ENCODE measurements at places on chromosomes 4 and X.

- DNase-seq = no peak
Measured at GRCh38 chr4:182538031-182538430, 294.8 kb downstream of the TENM3 start.

DNA sequence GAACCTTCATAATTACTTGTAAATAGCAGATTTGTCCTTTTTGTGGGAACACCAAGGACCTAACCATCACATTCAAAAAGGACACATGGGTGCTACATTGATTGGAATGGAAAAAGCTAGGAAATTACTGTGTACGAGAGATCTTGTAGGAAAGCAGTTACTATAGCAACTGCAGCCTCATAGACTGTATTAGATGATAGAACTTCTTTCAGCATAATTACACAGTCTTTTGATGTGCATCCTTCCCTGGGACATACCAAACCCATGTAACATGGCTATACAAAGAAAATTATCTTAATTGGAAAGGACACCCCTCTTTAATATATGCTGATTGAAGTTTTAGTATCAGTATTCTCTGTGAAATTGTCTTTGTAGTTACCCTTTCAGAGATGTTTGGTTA lies 130.7 kb upstream of the CTSO start:
- no peak for DNase-seq

GRCh38 chr4:24032371-24032989 lies 142.6 kb upstream of the PPARGC1A start:
- no peak for DNase-seq

DNA sequence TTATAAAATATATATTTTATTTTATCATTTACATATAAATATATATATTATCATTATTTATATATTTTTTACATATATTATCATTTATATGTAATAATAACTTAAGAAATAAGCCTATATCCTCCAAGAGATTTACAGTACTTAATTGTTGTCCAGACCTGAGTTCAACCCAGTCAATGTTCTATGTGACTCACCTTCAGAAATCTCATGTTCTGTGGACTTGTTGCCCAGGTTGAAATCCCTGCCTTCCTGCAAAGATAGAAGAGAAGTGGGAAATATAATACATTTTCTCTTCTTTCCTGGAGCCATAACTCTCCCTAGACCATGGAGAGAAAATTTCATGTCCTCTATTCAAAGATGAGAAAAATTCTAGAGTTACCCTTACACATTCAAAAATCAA lies 247.3 kb downstream of the PARM1 start:
- no peak for DNase-seq

GRCh38 chrX:85611926-85612325 lies 232.5 kb upstream of the POF1B start:
- DNase-seq = no peak

DNA sequence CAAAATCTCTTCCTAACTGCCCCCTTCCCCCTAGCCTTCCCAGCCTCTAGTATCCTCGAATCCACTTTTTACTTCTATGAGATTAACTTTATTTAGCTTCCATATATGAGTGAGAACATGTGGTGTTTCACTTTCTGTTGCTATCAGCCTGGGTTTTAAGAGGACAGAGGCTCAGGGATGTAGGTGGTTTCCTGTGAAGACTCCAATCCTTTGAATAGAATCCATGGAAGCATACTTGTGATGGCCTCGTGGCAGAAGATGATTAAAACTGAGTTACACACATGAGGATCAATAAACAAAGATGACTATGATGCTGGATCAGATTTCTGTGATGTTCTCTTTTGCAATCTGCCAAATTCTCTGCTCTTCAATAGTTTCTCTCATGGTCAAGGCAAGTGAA lies 29.8 kb downstream of the CD99L2 start:
- no peak for DNase-seq

- DNase-seq = no peak
Measured at GRCh38 chr4:73211968-73212367, 46.6 kb downstream of the ANKRD17 start.

GRCh38 chrX:112359906-112360305 lies 277.3 kb upstream of the TRPC5 start:
- no peak for DNase-seq

- DNase-seq = no peak
Measured at GRCh38 chr4:109389369-109390114, 44.1 kb upstream of the SEC24B start.

DNA sequence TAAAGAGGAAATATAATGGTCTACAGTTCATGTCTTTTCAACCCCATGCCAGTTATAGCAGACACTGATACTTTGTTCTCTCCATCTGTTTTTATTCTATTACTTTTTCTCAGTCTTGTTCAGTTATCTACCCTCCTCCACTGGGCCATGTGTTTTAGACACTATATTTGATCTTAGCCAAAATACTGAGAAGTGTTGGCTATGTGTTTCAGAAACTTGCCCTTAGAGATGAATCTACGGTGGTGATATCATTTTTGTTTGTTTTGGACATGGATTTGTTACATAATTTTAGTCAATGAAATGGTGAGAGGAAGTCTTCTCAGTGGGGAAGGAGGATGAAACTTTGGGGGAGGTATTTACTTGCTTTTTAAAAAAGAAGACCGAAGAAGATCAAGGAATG lies 211.5 kb upstream of the DDX53 start:
- no peak for DNase-seq

GRCh38 chrX:153944800-153945150 lies 332 bp upstream of the RENBP start:
- DNase-seq = no peak

DNA sequence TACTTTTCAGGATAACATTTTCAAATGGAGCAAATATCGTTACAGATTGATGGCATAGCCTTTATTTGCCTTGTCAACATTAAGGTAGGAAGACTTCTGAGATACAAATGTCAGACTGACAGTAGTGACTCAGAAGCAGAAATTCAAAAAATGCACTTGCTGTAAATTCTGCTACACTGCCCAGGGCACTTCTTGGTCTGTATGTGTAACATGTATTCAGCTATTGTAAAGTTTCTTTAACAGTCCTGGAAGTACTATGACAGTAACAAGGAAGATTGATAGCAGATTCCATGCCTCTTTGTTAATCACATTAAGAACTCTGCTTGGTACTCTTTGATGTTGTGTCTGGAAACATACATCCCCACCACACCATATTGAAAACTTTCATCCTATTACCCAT lies 69.6 kb upstream of the PCDH18 start:
- no peak for DNase-seq

GRCh38 chr4:187467224-187467623 lies 528.3 kb upstream of the ZFP42 start:
- DNase-seq = no peak

DNA sequence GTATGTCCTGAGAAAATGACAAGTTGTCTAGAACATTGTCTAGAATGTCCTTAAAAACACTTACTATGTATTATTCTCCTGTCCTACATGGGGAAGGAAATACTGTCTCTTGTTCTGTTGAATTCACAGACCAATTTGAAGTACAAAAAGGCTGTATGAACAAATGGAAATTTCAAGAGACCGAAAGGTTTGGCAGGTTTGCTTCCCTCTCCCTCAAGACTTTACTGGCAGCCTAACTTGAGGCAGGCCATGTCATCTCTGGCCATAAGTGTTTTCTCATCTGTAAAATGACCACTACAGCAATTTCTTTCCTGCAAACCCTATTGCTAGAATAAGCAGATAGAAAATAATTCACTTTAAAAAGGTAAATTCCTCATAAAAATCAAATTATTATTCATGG lies 191.2 kb upstream of the BMP3 start:
- no peak for DNase-seq

GRCh38 chr4:155684892-155685541 lies 18.4 kb downstream of the GUCY1A1 start:
- no peak for DNase-seq

GRCh38 chr4:186200516-186200915 lies 9.1 kb downstream of the CYP4V2 start:
- no peak for DNase-seq

DNA sequence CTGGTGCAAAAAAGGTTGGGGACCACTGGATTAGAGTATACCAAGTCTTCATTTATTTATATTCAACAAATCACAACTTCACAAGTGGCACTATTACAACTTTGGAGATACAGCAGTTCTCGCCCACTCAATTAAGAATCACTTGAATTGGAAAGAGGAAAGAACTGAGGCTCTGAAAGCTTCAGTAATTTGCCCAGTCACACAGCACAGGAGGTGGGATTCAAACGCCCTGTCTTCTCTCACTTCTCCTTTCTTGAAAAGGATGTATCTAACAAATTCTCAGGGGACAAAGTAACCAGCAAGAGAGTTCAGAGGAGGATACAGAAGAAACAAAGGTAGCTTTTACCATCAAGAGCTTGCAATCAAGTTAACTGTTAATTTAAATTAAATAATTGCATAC lies 12.4 kb downstream of the SMIM14 start:
- no peak for DNase-seq

GRCh38 chr4:56220261-56220660 lies 167.0 kb downstream of the AASDH start:
- DNase-seq = no peak

DNA sequence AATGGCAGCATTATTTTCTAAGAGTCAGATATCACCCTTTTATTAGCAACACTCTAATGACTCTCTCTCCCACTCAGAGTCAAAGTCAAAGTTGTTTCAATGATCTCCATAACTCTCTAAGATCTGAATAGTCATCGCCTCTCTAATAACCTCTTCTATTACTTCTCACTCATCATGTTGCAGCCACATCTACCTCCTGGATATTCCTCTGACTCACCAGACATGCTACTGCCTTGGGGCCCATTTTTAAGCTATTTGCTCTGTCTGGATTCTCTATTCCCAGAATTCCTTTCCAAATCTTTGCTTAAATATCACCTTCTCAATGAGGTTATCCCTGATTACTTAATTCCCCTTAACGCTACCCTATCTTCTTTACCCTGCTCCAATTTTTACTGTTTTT lies 391.8 kb upstream of the MAGEB16 start:
- DNase-seq = no peak

- DNase-seq = no peak
Measured at GRCh38 chrX:22193851-22194659, 78.7 kb upstream of the CBLL2 start.

GRCh38 chr4:84110040-84110439 lies 389.1 kb downstream of the NKX6-1 start:
- no peak for DNase-seq
